SW 1271 (cell line): ENCODE measurements at places on chromosomes 2 and 18.

GRCh38 chr18:43078478-43079092 is 36.9 kb downstream of the RIT2 start:
- no peak for DNase-seq

DNA sequence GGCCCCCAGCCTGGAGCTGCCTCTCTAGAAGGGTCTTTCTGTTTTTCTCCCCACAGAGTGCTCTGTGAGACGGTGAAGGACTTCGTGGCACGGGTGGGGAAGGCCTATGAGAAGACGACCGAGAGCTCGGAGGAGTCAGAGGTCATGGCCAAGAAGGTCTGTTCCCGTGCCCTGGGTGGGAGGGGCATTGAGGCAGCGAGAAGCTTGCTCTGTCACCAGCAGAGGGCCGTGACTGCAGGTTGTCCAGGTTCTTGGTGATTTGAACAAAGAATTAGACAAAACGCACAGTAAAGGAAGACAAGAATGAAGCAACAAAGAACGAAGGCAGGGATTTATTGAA is 93.9 kb downstream of the DGKD start:
- no peak for DNase-seq

DNA sequence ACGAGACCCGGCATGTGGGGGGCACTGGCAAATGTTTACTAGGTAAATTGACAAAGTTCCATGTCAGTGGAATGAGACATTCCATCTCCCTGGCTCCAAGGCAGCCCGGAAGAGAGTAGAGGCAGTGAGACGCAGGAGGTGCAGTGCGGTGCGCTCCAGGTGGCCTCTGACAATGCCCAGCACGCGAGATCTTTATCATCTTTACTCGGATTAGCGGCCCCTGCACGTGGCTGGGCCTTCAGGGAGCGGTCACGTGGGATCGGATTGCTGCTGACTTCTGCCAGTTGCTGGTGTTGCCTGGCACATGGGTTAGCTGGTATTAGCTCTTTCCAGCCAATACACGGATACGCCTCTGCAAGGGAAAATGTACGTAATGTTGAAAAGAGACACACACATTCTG is 151.2 kb upstream of the ALKAL2 start:
- no peak for DNase-seq

GRCh38 chr2:74415762-74416395 is 5.5 kb downstream of the C2orf81 start:
- DNase-seq = no peak

DNA sequence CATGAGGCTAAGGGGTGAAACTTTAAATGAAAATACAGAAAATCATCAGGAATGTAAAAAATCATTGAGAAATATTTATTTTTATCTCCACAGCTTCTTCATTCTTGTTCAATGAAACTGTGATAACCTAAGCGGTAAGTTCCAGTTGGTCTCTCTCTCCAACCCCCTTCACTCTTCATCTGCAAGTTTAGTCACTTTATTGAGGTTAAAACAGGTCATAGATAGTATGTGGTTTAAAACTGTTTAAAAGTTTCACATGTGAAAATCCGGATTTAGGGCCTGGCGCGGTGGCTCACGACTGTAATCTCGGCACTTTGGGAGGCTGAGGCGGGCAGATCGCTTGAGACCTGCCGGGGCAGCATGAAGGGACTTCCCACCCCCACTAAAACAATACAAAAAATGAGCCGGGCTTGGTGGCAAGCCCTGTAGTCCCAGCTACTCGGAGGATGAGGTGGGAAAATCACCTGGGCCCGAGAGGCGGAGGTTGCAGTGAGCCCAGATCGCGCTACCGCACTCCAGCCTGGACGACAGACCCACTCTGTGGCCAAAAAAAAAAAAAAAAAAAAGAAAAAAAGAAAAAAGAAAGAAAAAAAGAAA is 1.6 kb upstream of the PHLPP1 start:
- no peak for DNase-seq

- no peak for DNase-seq
These were observed 116.5 kb upstream of the LYPD6 start for GRCh38 chr2:149213764-149214493.

DNA sequence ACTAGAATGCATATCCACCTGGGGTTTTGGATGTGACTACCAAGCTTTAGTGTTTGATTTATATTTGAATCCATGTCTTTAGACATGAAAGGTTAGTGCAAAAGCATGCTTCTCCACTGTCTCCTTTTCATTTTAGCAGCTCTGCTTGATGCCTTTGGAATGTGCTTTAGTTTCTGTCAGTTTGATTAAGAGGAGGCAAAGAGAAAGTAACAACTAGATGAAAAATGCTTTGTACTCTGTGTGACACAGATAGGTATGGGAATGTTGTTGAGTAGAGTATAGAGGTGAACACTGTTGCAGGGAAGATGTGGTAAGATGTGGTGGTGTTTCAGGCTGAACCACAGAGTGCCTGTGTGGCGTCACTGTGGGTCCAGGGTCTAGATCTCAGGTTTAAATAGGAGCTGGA is 19.8 kb downstream of the PIK3C3 start:
- no peak for DNase-seq

DNA sequence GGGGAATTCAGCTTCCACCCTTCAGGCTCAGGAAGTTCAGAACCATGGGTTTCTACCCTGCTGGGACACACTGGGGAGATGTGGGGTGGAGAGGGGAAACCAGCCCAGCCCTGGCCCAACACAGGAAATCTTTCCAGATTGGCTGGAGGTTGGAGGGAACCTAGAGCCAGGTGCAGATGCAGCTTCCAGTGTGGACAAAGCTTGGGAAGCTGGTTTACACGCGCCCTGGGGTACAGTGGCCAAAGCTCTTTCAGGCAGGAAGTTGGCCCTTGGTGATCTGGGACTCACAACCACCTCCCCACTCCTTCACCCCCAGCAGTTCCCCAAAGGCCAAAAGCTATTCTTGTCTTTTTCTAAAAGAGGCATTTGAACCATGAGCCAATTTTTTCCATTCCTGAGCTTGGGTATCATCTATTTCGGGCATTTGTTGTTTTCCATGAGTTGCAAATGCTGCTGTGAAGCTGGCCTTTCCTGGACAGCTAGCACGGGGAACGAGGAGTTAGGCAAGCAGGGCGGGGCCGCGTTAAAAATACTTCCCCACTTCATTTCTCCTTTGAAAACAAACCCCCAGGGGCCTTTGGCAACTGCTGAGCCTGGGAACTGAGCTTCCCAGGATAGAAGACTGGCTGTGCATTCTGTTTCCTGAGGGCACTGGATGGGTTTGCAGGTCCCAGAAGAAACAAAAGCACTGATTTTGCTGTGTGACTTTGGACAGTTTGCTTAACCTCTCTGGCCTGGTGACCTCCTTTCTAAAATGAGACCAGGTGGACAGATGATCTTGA is 3.1 kb upstream of the ARID5A start:
- DNase-seq = no peak

DNA sequence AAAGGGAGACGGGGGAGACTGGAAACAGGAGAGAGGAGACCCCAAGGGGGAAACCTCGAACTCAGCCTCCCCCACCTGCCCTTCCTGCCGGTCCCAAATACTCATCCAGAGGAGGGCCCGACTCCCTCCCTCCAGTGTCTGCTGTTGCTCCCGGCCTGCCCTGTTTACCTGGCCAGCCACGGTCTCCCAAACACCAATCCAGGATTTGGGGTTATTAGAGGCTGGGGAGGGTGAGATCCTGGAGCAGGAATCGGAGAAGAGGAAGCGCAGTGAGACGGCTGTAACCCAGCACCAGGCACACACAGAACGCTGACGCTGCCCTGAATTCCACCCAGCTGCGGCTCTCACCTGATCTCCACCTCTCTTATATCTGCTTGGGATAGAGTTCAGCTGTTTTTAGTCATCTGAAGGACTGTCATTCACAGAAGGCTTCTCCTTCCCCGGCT is 213.0 kb downstream of the TNS1 start:
- DNase-seq = no peak

DNA sequence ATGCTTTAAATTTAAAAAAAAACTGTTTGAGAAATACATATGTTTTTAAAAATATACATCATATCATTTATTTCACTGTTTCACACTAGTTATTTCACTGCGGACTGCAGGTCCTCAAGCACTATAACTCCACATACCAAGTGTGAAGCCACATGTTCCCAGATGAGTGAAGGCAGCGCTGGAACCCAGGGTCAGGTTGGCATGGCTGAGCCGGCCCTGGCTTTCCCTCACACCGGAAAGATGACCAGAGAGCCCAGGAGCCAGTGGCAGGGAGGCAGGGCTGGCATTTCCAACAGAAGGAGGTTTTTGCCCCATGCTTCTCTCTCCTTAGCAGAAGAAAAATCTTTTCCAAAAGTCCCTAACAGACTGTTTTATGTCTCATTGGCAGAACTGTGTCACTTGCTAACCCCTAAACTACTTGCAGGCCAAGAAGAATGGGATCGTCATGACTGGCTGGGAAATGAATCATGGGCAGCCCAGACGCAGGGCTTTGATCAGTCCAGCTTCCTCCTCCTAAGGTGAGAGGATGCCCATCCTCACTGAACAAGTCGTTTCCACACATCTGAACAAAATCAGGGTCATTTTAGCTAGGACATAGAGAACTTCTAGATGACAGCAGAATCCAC is 287.6 kb upstream of the HNRNPA3 start:
- no peak for DNase-seq

DNA sequence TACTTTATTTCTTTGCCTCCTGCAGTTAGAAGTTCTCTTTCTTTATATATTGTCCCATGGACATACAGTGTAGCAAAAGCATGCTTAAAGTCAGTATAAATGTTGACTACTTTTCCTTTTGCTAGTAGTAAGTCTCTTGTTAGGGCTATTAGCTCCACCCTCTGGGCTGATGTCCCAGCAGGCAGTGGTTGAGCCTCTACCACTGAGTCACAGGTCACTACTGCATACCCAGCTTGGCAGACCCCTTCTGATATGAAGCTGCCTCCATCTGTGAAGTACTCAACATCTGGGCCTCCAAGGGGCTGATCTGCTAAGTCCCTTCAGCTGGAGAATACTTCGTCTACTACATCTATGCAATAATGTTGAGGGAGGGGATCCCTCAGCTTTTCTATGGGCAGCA is 61.0 kb upstream of the SLC35G4 start:
- no peak for DNase-seq

- DNase-seq = no peak
These were observed 138.7 kb upstream of the RBMS1 start for GRCh38 chr2:160632084-160632975.
